ENCODE measurements at places on chromosomes 16 and 17. TPM values are rescaled to one million over a fixed set of nuclear protein-coding genes. Genes with fewer than 3 reads are reported as not detected.

- no peak overlapping the region for H3K27ac ChIP-seq
- H3K4me1 ChIP-seq = no peaks in the 10 kb centered on the region
Observed at GRCh38 chr16:4647644-4647980, 23.0 kb downstream of the MGRN1 start.

Gene PLLP
- 1.0 TPM for polyA plus RNA-seq

Gene CES5A
- not detected for polyA plus RNA-seq

- H3K4me1 ChIP-seq = peaks cover 2% of the 10 kb centered on the region
- no peak overlapping the region for H3K4me3 ChIP-seq
Observed at GRCh38 chr17:61595418-61596186, 4.6 kb upstream of the NACA2 start.

Gene HNF1B
- polyA plus RNA-seq = not detected

Measured in muscle of leg (tissue), 16 donors.